Upper lobe of right lung (tissue), 1 donor: ENCODE measurements at places on chromosomes 7 and 10. TPM values are rescaled to one million over a fixed set of nuclear protein-coding genes. Genes with fewer than 3 reads are reported as not detected.
A peak's percentile ranks its signal among the peaks of the same experiment; 100 is the strongest.

AKR1C8 gene
- total RNA-seq, result 0.55 TPM

GRCh38 chr10:108905821-108906220 lies 1017.5 kb downstream of the XPNPEP1 start:
- no peaks in the 10 kb centered on the region for H3K36me3 ChIP-seq
- H3K27ac ChIP-seq, result no peak overlapping the region
- no peaks in the 10 kb centered on the region for H3K4me1 ChIP-seq
- H3K27me3 ChIP-seq, result no peaks in the 10 kb centered on the region
- no peak for DNase-seq
- no peak overlapping the region for H3K4me3 ChIP-seq

- no peaks in the 10 kb centered on the region for H3K27me3 ChIP-seq
- no peak overlapping the region for H3K4me3 ChIP-seq
- no peaks in the 10 kb centered on the region for H3K4me1 ChIP-seq
- no peak overlapping the region for H3K27ac ChIP-seq
- H3K36me3 ChIP-seq, result no peaks in the 10 kb centered on the region
- DNase-seq, result peak; percentile 93
Measured at GRCh38 chr7:132251327-132251659, 325.0 kb downstream of the PLXNA4 start.

C10orf143 gene
- 3.4 TPM for total RNA-seq

SLIT1 gene
- 0.23 TPM for total RNA-seq

TUBAL3 gene
- not detected for total RNA-seq

SUGCT gene
- total RNA-seq, result 4.1 TPM

DNA sequence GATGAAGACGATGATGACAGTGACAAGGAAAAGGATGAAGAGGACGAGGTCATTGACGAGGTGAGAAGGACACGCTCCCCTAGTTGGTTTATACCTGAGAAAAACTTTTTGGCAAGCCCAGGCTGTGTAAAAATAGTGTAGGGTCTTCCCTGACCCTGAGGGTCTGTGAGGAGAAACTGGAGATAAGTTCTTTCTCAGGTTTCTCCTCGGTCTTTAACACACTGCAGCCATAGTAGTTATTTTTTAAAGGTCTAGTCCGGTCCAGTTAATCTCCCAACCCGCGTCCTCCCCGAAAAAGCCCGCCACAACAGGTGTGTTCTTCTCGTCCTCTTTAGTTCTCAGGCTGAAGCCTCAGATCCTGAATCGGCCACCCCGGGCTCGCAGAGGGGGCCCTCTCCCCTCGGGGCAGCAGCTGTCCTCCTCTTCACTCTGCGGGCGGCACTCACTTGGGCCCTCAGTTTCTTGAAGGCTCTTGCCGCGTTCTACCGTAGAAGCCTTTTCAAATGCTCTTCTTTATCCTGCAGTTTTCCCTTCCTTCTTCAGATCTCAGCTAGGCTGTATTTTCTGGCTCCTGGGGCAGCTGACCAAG lies 411 bp downstream of the BCCIP start:
- peaks cover 27% of the 10 kb centered on the region for H3K4me1 ChIP-seq
- H3K27me3 ChIP-seq, result no peaks in the 10 kb centered on the region
- peak overlapping the region; percentile 98 for H3K4me3 ChIP-seq
- no peak for DNase-seq

DNA sequence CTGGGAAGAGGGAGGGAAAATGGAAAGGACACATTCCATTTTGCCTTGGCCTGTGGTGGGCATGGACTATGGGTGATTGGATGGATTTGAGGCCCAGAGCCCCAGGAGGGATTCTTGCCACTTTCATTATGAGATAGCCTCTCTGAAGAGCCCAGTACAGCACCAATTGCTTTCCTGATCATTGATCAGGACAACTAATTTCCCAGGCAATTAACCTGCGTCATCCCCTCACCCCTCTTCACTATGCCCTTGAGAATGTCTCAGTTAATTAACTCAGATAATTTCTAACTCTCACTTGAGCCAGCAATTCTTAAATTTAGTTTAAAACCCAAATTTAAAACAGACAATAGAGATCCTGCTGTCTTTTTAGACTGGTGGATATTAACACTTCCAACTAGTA lies 13.5 kb upstream of the PLEKHA1 start:
- no peak overlapping the region for H3K4me3 ChIP-seq
- DNase-seq, result no peak
- no peaks in the 10 kb centered on the region for H3K27me3 ChIP-seq
- H3K27ac ChIP-seq, result no peak overlapping the region
- no peaks in the 10 kb centered on the region for H3K36me3 ChIP-seq
- no peaks in the 10 kb centered on the region for H3K4me1 ChIP-seq

DNA sequence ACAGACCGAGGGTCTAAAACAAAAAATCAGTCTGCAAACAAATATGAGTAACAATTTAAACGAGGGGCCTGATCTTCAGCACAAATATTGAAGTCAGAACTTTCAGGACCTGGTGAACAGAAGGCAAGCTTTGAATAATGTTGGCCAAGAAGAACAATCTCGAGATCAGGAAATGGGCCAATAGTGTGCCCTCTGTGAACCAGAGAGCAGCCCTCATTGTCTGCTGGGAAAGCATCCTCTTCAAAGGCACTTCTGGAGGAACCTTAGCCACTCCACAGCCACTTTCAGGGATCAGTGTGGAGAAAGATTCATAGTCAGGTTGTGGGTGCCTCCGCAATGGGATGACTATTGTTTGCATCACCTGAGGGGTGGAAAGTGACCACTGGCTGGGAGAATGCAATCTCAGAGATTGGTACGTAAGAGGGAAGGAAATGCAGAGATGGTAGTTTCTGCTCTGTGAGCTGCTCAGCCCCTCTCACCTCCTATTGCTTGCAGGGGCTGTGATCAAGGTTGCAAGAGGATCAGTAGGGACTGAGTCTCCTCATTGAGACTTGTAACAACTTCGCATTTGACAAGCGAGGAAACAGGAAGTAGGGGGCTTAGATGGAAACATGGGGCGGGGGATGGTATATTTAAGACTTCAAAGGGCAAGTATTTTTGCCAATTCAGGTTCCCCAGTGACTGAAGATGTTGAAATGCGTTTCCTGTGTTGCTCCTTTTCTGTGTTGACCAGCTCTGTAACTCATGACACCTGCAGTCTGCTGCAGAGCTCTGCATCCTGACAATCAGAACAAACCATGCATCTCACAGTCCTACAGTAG lies 28.4 kb upstream of the IFRD1 start:
- no peak for DNase-seq
- peaks cover 14% of the 10 kb centered on the region for H3K4me1 ChIP-seq
- H3K27me3 ChIP-seq, result no peaks in the 10 kb centered on the region

DNA sequence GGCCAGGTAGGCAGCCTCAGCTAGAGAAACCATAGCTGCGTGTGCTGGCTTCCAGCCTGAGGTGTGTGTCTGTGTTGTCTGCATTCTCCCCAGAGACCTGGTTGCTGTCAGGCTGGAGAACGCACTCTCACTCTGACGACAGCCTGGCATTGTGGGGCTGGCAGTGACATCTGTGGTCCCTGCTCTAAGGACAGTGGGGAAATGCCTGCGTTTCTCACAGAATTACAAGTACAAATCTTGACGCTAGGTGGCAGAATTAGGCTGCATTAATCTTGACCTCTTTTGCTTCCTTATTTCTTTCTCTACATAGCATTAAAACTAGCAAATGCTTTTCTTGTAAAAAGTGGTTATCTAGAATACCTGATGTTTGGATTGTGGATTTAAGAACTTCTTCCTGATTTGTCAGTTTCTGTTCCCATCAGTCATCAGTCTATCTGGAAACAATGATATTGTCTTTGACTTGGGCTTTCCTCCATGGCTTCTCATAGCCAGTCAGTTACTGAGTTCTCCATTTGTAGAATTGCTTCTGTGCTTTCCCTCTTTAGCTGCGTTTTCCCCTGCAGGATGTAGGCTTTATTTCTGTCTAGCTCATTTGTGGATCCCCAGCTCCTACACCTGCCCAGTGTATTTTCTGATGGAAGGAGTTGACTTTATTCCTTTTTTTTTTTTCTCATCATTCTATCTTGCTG lies 86.0 kb downstream of the FANK1 start:
- H3K27me3 ChIP-seq, result no peaks in the 10 kb centered on the region
- no peak overlapping the region for H3K4me3 ChIP-seq

- no peak overlapping the region for H3K27ac ChIP-seq
- H3K36me3 ChIP-seq, result no peaks in the 10 kb centered on the region
- H3K27me3 ChIP-seq, result no peaks in the 10 kb centered on the region
- no peak for DNase-seq
Measured at GRCh38 chr7:116171094-116171493, 39.2 kb upstream of the TES start.
